ENCODE measurements at places on chromosomes 5 and 9.

DNA sequence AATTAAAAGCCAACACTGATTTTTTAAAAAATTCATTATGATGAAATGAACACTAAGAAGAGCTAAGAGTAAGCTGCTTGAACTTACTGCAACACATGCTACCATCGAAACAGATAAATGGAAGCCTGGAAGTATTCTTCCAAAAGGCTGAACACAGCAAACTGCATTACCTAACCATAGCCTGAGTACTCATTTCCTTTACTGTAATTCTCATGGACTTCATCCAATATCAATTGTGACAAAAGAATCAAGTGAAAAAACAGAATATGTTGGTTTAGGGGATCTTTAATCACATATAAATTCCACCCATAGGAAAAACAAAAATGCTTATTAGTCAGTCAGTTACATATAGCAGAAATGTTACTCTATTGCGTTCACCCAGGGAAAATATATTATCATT is 68.5 kb downstream of the DROSHA start:
- no peak for DNase-seq

- DNase-seq, result no peak
These were observed 37.4 kb downstream of the SNX24 start for GRCh38 chr5:122882831-122883230.

- DNase-seq, result no peak
These were observed 687.9 kb upstream of the RGMB start for GRCh38 chr5:98085593-98085992.

DNA sequence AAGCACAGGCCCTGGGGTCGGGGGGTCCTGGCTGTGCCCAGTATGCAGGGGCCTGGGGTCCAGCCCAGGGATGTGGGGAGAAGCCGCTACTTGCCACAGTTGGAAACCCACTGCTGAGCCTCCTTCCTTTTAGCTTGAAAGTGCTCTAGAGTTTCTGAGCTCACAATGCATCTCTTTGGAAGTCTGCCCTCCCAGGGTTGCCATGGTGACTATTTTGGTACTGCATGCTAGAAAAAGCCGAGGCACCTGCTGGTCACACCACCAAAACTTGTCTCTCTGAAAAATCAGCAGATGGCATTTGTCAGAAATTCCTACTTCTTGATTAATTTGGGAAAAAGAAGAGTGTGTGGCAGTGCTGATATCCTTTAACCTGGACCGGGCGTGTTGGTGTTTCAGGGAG is 151.8 kb downstream of the SEC61B start:
- no peak for DNase-seq

DNA sequence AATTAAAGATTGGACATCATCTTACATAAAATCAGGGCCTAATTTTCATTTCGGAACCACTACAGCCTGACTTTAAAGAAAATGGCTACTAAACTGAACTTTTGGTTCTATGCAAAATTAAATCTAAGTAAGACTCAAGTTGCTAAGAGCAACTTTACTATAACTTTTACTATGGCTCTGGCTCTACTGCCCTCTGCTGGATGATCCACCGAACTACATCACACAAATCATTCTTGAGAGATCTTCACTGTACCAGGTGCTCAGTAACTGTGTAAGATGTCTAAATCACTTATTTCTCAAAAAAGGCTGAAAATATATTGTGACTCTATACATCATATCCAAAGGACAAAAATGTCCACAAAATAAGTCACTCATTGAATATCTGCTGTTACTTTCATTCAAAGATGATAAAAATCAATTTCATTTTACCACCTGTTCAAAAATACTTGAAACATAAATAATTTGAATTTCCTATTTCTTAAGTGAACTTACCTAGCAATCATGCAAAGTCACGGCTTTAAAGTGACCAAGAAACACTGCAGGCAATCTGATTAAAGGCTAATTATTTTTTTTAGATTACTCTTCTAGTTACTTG is 13.5 kb downstream of the MOCS2 start:
- peak; percentile 66 for DNase-seq

DNA sequence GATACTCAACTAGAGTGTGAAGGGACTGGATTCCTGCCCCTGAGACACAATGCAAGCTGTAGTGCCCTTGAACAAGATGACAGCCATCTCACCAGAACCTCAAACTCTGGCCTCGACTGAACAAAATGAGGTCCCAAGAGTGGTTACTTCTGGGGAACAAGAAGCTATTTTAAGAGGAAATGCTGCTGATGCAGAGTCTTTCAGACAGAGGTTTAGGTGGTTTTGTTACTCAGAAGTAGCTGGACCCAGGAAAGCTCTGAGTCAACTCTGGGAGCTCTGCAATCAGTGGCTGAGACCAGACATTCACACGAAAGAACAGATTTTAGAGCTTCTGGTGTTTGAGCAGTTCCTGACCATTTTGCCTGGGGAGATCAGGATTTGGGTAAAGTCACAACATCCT is 2.4 kb downstream of the ZNF483 start:
- no peak for DNase-seq

- DNase-seq, result no peak
These were observed 13.6 kb upstream of the TMOD1 start for GRCh38 chr9:97487861-97488260.

GRCh38 chr9:89309166-89309565 is 1.8 kb upstream of the CKS2 start:
- DNase-seq, result no peak
